ENCODE measurements at places on chromosomes 6 and 20.
A peak's percentile ranks its signal among the peaks of the same experiment; 100 is the strongest.

DNA sequence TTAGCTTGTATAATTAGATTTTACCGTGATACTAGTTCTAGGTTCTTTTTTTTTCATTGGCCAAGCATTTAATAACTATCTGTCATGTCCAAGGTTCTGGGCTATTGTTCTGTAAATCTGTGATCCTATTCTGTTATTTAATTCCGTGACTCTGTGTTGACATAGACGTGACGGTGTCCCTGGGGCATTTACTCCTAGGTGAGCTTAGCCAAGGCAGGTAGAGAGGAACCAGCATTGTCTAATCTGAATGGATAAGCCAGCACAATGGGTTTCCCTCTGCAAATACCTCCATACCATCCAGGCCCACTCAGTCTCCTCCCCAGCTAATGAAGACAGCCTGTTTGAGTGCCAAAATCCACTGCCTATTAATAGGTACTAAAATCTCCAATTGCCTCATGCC is 8.9 kb upstream of the CDSN start:
- no peak for DNase-seq

DNA sequence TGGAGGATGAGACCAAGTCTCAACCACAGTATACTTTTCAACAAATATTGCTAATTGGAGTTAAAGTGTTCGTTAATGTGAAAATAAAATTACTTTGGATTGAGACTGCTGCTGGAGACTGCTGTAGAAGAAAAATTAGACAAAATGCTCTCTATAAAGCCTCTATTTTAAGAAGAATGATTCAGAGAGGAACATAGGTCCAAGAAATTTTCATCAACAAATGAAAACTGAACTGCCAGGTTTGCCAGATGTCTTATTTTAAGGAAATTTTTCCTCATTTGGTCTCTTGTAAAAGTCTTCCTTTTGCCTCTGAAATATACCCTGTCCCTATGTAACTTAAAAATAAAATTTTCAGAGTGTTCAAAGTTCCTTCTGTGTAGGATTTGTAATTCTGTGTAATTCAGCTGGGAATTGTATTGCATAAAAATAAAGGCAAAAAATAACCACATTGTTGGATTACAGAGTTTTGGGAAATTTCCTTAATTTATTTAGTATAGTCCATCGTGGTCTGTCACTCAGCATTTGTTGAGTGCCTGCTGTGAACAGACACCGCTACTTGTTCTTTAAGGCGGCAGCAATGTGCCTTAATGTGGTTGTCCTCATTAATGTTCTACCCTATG is 27.4 kb downstream of the ANKS1A start:
- DNase-seq = no peak

DNA sequence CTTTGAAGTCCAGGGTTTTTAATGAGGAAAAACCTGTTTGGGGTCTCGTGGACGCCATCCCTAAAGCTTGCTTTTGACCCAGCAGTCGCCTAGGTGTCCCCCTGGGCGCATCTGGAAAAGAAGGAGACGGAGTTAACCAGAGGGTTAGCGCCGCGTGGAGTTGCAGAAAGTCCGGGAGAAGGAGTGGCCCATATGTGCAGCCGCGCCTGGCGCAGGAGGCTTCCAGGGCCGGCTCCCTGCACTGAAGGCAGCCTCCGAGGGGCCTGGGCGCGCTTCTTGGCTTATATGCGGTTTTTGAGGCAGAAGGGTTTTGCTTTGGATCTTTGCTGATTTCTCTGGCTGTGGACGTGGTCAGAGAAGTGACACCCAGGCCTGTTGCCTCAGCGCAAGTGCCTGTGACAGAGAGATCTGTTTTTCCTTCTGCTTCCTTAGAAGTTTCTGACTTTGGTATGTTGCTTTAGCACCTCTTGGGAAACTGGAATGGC is 987 bp downstream of the TMEM181 start:
- DNase-seq = peak; percentile 59

- DNase-seq = no peak
Observed at GRCh38 chr20:43789593-43789992, 62.8 kb upstream of the GTSF1L start.

GRCh38 chr6:138523347-138524210 is 24.3 kb upstream of the NHSL1 start:
- no peak for DNase-seq

DNA sequence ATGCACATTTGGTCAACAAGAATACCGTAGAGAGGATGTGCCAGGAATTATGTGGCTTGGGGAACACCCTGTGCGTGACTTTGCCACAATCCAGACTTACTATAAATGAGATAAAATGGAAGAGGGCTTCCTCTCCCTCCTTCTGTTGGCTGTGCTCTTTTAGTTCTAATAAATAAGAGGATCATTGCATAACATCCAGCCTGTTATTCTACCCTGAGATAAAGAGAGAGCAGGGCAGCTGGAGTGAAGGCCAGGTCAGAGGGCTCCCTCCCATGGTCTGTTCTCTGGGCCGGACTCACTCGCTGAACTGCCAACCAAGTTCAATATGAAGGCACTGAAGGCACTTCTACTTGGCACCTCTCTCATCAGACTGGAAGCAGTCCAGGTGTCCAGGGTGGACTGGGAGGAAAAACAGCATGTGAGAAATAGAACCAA is 91.7 kb downstream of the MTFR2 start:
- no peak for DNase-seq

GRCh38 chr6:17985934-17986655 is 1.3 kb downstream of the KIF13A start:
- DNase-seq = no peak

GRCh38 chr20:46990017-46990595 is 95.5 kb downstream of the EYA2 start:
- DNase-seq = no peak

GRCh38 chr6:41921712-41921998 is 356 bp downstream of the BYSL start:
- DNase-seq = no peak

DNA sequence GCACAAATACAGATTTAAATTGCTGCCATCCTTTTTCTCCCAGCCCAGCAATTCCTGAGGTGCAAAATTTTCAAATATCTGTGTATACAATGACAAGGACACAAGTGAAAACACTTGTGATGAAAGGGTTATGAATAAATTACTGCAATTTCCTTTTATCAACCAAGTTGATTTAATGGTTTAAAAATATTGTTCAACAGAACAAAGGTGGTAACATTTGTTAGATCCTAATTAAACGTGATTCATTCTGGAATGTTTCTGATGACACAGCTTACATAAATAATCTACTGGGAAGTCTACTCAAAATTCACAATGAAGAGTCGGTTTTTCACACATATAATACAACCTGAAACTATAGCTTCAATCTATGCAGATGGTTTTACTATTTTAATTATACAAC is 17.1 kb downstream of the B4GALT5 start:
- no peak for DNase-seq

DNA sequence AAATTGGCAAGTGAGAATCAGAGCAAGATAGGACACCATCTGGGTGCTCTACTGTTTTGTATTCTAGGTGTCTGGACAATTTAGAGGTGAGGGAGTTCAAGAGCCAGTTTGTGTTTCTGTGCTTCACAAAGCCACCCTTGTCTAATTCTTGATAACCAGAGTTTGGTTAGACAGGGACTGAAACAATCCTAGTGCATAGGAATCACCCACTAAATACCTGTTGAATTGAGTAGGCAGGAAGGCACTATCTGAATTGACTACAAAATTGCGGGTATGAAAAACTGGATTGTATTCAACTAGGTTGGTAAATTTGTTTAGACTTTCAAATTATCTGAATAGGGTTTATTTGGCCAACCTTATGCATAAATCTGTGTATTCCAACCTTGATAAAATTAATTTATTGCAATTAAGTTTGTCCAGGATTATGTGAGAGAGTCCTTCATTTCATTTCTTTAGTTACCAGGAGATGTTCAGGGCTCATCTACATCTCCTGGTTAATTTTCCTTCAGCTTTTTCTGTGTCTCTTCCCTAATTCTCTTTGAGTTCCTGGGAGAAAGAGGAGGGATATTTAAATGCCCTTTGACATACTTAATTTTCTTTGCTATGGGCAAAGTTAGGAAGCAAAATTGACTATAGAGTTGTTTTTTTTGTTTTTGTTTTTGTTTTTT is 1.7 kb downstream of the TPX2 start:
- no peak for DNase-seq

- DNase-seq = no peak
Observed at GRCh38 chr6:150529646-150530045, 70.0 kb upstream of the PLEKHG1 start.

DNA sequence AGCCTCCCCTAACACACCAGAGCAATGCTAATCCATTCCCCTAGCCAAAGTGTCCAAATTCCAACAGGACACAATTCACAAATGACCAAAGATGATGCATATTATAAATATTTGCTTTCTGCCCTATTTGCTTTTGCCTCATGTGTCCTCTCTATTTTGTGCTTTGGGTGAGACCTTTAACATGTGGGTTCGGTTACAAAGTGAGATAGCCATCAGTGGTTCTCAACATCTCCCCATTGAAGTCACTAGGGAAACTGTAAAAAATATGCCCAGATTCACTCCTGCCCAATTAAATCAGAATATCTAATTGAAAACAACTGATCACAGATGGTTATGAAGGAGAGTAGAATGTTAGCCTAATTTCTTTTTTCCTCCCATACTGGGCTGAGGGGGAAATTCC is 159.2 kb downstream of the MTFR2 start:
- no peak for DNase-seq

DNA sequence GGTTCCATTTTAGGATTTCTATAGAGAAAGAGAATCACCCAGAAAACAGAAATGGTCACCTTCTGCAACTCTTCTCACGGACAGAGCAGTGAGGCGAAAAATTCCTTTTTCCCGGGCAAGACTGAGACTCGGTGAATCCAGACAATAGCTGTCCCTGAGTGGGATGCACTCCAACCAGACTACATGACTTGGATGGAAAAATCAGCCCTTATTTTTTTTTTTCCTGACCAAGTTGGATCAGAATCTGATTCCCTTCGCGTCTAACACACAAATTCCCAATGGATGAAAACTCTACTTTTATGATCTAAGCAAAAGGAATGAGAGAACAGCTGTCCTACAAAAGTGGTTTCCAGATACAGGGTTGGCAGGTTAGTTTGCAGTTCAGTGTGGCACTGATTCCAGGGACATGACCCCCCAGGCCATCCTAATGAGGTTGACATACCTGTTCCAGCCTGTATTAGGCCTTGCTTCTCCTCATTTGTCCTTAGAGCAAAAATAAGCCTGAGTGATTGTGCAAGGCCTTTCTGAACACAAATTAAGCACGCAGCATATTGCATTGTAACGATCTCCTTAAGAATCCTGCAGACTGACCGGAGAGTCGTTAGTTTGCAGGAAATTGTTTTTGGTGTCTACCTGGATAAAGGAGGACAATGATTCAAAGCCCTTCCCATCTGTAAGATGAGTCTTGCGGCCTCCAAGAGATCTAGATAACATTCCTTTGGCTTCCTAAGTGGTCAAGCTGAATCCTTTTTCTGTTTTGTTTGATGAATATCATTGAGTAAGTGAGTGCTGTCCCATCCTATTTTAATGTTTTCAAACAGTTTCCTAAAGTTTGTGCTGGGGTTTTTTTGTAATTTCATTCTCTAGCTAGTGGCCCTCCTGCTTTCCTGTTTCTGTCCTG is 1.5 kb upstream of the NEDD9 start:
- DNase-seq = peak; percentile 41

DNA sequence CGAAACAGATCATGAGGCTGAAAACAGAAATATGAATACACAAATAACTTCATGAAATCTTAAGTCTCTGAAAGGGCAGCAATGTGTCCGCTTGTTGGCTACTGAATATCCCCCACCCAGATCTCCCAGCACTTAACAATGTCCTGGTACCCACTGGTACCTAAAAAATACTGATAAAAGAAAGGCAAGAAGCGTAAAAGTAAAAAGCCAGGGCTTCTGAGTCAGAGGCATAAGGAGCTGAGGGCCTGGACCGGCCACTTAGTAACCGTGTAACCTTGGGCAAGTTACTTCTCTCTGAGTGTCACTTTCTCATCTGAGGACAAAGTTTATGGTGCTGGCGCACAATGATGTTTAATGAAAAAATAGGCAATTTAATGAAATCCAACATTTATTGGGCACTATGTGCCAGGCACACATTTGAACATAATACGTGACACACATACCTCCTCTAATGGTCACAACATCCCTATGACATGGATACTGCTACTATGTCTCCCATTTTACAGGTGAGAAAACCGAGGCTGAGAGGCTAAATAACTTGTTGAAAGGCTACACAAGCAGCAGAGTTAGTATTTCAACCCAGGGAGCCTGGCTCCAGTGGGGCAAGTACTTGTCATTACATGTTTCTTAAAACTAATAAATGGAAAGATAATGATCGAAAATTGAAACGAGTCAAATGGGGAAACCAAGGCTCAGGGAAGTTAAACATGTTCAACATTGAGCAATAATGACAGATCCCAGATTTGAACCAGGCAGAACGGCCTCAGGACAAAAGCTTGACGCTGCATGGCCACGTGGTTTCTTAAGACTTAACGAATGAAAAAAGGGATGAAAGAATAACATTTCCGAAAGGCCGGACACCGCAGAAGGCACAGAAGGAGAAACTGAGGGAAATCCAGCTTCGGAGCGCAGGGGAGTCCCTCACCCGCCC is 828 bp downstream of the TP53RK start:
- DNase-seq = no peak
